Activated CD4-positive, alpha-beta T cell treated with anti-CD3 and anti-CD28 coated beads for 1 hour (primary cell): ENCODE measurements at places on chromosomes 12 and 14.
A peak's percentile ranks its signal among the peaks of the same experiment; 100 is the strongest.

DNA sequence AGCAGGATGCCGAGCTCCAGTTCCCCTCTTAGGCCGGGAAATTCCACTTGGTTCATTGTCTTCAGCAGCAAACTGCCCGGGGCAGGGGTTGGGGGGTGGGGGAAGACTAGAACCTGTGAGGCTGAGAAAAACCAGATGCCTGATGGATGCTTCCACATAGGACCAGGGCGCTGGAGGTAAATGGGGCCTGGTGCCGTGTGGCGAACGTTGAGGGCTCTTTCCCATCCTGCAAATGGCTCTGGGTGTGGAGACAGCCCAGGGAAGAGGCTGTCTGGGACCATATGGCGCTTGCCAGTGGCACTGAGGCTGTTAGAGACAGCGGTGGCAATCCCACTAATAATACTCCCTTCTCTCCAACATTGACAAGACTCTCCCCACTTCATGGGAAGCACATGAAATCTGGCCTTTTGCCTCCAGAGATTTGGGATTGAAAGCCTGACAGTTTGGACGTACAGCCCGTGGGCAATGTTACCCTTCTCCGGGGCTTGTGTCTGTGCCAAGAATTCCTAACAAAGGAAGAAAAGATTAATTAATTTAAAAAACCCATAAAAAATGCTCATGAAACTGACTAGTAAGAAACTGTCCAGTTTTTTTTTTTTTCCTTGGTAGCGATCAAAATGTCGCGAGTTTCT, 44.5 kb downstream of the MAP1LC3B2 start:
- no peak for DNase-seq

DNA sequence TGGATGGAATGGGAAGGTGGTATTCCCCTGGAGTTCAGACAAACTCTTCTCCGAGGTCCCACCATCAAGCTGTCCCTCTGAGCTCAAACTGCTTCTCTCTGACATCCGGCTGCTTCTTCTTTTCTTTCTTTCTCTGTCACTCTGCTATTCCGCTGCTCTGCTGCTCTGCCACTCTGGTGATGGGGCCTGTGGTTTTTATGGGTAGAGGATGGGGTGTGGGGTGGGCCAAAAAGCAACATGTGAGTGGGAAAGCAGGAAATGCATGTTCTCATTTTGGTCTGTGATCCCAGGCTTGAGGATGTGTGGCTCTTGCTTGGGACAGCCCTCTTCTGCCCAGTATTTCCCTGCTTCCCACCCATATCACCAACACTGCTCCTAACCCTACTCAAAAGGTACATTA, 30.6 kb downstream of the CLECL1 start:
- no peak for DNase-seq

DNA sequence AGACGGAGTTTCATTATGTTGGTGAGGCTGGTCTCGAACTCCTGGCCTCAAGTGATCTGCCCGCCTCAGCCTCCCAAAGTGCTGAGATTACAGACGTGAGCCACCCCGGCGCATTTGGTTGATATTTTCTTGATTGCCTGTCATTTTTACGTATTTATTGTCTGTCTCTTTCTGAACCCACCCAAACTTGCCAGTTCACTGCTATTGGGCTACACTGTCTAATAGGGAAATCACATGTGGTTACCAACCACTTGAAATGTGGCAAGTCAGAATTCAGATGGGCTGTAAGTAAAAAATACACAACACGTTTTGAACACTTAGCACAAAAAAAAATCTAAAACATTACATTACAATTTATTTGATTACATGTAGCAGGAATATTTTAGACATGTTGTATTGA, 2.1 kb downstream of the WSB2 start:
- no peak for DNase-seq

GRCh38 chr14:99682809-99683618, 1.1 kb upstream of the CYP46A1 start:
- peak; percentile 70 for DNase-seq

DNA sequence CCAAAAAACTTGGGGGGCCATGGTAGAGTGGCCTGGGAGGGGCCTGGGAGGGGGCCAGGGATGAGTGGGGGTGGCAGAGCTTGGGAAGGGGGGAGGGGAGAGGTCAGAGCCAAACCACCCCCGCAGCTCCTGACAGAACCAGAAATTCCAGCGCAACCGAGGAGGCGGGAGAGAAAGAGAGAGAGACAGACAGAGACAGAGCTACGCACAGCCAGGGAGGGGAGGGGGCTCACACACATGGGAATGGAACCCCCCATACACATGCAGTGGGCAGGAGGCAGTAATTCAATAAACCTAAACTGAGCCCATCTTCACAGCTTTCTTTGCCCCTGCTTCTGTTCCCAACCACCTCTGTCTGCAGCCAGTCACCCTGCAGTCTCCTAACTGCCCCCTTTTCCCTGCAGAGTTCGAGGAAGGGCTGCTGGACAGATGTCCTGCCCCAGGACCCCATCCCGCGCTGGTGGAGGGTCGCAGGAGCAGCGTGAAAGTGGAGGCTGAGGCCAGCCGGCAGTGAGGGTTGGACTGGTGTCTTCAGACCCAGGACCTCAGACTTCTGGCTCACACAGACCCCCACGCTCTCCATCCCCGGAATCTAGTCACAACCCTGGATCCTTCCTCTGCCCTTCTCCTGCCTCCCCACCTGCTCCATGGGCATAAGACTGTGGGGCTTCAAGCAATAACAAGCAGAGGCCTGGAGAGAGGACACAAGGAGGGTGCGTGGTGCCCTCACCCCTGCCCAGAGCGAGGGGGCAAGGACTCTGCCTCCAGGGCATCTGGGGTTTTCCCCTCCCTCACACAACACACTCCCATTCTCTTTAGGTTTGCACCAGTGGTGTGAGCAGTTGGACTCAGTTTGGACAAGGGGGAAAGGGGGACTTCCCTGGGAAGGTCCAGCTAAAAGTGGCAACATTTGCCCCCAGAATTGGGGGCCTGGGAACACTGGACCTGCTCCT, 5.6 kb downstream of the NAB2 start:
- no peak for DNase-seq

- no peak for DNase-seq
These were observed 926.8 kb downstream of the BCL11B start for GRCh38 chr14:98345161-98345560.

DNA sequence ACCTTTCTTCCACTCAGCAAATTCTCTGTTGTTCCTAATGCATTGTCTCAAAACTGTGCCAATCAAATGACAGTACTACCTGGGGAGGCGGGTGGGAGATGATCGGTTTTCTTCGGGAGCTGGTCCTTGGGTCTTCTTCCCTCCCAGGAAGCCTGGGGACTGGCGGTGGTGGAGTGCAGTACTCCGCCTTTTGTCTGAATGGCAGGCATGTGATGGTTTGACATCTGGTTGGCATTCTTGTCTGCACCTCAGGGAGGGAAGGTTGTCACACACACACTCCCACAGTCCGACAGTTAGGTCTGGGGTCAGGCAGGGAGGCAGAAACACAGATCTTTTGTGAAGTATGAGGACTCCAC, 114.8 kb downstream of the SNAPC1 start:
- no peak for DNase-seq

DNA sequence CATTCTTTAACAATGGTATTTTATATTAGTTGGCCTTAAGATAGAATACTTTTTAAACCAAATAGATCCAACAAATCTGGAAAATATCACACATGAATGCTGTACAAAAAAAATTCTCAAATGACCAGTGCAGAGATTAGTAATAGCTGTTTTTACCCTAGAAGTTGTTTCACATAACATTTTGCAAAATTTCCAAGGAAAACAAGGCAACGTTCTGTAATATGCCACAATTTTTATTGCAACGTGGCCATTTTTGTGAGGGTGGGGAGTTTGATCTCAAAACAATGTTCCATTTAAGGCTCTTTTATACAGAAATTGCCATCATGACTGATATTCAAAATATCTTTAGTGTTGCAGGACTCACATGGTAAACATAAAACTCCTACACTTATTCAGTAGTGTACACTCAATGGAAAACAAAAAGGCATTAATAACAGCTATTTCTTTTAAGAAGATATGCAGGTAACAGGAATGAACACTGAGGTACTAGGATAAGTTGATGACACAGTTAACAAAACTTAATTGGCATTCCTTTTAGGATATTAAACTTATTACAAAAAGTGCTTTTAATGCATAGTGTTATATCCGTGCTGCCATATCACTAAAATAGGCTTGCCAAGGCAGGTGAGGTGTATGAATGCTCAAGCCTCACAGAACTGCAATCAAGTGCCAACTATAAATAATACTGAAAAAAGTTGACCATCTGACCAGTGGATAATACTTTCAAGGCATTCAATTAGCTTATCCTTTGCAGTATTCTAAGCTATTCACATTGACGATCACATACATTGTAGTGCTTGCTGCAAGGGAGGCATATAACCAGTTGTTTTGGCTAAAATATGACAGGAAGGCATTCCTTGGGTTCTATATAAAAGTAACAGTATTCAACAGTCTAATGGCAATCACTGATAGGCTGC, 2.3 kb downstream of the CFL2 start:
- no peak for DNase-seq

DNA sequence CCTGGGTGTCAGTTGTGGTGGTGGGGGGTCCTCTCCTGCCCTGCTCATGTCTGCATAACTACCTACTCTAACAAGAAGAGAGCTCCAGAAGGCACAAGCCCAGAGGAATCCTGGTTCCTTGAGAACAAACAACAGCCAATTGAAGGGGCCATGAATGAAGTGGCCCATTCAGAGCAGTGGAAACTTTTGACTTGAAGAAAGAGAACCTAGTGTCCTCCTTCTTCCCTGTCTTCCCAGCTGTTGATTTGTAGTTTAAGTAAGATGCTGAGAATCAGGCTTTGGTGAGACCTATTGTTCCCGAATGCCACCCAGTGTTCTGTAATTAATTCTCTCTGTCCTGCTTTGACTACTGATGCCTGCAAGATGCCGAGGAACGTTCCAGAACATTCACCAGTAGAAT, 79.2 kb downstream of the C14orf132 start:
- no peak for DNase-seq

GRCh38 chr12:98821866-98822265, 176.8 kb downstream of the APAF1 start:
- DNase-seq, result no peak
